ENCODE measurements at places on chromosomes 6 and 20.
A peak's percentile ranks its signal among the peaks of the same experiment; 100 is the strongest.

- peak; percentile 43 for DNase-seq
Observed at GRCh38 chr6:39053016-39053624, 4.5 kb downstream of the GLP1R start.

GRCh38 chr20:20864351-20865096 lies 152.1 kb upstream of the RALGAPA2 start:
- DNase-seq, result no peak

DNA sequence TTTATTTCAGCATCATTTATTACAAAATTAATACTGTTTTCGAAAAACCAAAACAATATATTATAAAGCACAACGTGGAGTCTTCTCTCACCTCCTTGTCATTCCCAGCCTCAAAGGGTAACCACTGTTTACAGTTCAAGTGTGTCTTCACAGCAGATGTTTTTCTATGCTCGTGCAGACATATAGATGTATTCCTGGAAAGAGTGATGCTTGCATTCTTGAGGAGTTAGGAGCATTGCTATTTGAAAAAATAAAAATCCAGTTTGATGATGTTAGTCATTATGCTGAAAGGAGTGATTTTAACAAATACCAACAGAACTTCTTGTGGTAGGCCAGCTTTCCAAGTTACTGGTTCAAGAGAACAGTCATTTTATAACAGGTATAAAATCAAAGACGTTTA lies 234.9 kb downstream of the BCKDHB start:
- no peak for DNase-seq

GRCh38 chr6:168060521-168060931 lies 18.5 kb downstream of the FRMD1 start:
- DNase-seq, result peak; percentile 86

- no peak for DNase-seq
Observed at GRCh38 chr6:11875325-11876109, 96.9 kb upstream of the ADTRP start.

GRCh38 chr20:63235399-63235983 lies at the start of gene BIRC7:
TSS of gene BIRC7 (plus strand) at chr20:63235905. CDS start at chr20:63236097, 192 bp downstream.
- DNase-seq, result peak; percentile 84

DNA sequence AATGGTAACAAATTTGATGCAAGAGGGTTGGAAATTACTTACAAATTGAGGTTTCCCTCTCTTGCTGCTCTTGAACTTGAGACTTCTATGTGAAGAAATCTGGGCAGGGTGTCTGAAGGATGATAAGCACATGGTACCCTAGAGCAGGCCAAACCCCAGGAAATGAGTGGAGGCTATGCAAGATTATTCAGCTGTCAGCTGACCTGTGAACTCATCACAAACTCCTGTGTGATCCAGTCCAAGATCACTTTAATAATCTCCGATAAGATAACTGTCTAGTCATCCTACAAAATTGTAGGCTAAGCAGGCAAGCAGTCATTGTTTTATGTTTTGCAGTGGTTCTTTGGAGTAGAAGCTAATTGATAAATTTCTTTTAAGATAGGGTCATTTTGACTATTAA lies 213.1 kb downstream of the BTBD3 start:
- no peak for DNase-seq

- DNase-seq, result peak; percentile 26
Observed at GRCh38 chr6:169216830-169217229, 36.8 kb downstream of the THBS2 start.
